Activated T-helper 2 cell treated with anti-CD3 and anti-CD28 coated beads, Interferon-gamma antibody, Interleukin-2, Interleukin-4, amounts not matched to agents 10 μg/mL and 5 μg/mL and 100 μg/mL, durations not matched to agents 14 hours and 24 hours and 36 hours (primary cell): ENCODE measurements at places on chromosomes 13 and 19. TPM values are rescaled to one million over a fixed set of nuclear protein-coding genes. Genes with fewer than 3 reads are reported as not detected.

The LRCH1 gene
- total RNA-seq = 16.9 and 17.8 TPM in 2 replicates

The TINCR gene
- total RNA-seq = 0.37 and 0.52 TPM in 2 replicates

The PNMA8B gene
- not detected in 2 replicates for total RNA-seq

The TSEN34 gene
- total RNA-seq = 16.8 and 19.0 TPM in 2 replicates

DNA sequence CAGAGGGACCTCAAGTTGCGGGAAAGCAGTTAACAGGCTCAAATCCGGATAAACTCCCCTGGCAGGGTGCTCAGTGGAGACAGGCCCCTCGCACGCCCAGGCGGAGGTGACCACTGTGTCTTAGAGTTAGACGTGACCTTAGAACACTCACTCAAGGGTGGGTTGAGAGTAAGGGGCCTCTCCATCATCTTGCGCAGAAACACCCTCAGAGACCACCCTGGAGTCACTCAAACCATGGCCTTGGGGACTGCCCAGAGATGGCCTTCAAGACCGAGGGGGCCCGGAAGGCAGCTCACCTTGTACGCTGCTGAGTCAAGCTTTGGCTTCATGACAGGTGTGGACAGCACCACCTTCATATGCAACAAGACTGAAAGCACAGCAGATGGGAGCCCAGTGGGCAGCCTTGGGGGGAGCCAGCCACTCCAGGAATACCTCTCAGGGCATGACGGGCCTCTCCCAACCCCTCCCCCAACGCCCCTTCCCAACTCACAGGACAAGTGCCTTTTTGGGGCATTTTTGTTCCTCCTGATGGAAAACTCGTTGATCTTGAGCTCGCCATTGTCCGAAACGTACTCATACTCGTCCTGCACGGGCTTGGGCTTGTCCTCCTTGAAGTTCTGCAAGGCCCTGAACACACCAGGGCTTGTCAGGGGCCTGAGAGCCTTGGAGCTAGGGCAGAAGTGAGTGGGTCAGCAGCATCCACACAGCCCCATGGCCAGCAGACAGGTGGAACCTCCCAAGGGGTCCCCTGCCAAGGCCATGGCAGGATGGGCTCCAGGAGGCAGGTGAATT is 229.2 kb downstream of the TUBA3C start:
- DNase-seq = no peak

- DNase-seq = no peak
Observed at GRCh38 chr13:38743466-38743865, 56.6 kb downstream of the FREM2 start.

DNA sequence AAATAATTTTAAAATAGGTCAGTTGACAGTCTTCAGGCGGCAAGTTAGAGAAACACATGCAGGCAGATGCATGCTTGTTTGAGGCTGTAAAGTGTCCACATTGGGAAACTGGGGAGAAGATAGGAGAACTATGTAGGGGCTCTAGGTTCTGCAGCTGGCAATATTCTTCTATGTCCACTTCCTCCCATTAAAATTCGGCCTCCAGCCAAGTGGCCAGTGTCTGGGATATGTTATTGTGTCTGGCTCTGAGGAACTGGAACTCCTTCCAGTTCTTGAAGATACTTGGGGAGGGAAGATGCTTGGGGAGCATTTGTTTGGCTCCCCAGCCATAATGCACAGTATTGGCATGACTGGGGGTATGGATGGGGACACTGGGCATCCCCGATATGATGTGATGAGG is 20.9 kb upstream of the KLF2 start:
- no peak for DNase-seq

GRCh38 chr13:61908906-61909615 is 493.4 kb upstream of the PCDH20 start:
- no peak for DNase-seq

DNA sequence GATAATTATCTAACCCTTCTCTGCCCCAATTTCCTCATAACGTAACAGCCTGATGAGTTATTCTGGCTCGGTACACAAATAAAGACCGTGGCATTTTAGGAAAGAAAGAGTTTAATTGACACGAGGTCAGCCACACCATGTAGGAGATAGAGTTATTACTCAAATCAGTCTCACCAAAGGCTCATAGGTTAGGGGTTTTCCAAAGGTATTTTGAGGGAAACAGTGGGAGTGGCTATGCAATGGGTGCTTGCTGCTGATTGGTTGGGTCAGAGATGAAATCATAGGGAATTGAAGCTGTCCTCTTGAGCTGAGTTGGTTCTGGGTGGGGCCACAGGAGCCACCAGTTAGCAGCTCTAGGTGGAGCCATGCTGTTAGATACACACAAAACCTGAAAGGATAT is 137.5 kb downstream of the FREM2 start:
- no peak for DNase-seq

- no peak for DNase-seq
Observed at GRCh38 chr13:94228763-94229162, 250.7 kb downstream of the DCT start.
